ENCODE measurements at places on chromosomes 1 and 21.

DNA sequence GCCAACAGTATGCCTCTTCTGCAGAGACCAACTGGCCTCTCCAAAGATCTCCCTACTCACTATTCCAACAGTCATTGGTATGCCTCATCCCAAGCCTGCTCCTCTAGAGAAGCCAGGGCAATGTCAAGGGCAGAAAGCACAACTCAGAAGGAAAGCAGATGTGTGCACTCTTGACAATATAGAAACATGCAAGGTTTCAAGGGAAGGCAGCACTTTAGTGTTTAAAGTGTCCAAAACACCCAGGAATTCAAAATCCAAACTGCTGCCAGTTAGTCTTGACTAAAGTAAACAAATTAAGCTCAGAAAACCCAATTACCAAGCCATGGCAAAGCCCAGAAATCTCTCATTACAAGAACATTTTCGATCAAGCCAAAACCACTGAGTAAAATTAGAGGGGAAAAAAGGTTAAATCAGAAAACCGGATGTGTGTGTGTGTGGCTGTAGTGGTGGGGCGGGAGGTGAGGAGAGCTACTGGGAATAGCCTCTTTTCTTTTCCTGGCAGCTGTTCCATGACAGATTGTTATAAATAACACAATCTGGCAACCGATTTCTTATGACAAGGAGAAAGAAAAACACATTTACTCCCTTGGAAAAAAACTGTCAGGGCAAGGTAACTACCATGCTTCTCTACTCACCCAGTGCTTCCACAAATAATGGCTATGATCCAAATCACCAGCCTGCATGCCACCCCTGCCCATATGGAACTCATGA, 39.2 kb downstream of the EIF2B3 start:
- DNase-seq: no peak

- peak; percentile 75 for DNase-seq
Observed at GRCh38 chr1:52239708-52240001, 97.8 kb downstream of the ZFYVE9 start.

DNA sequence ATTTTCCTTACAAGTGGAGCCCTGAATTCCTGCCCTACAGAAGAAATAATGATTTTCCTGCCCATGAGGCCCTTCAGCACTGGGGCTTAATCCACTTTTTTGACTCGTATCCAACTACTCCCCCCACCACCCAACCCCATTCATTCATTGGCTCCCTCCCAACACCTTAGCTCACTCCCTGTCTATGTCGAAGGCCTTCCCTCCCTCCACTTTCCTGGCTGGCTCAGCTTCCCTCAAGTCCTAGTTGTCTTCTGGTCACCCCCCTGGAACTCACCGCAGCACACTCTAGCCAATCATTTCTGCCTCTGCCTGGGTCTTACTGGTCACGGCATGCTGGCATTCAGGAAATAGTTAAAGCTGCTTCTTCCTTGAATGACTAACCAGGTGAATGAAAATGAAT, 118.9 kb downstream of the PGBD5 start:
- no peak for DNase-seq

- DNase-seq: no peak
Observed at GRCh38 chr1:28046716-28047115, 41.7 kb downstream of the EYA3 start.

- no peak for DNase-seq
Observed at GRCh38 chr1:184405094-184405800, 18.4 kb downstream of the C1orf21 start.

GRCh38 chr1:208269338-208269666, 25.1 kb upstream of the PLXNA2 start:
- no peak for DNase-seq

DNA sequence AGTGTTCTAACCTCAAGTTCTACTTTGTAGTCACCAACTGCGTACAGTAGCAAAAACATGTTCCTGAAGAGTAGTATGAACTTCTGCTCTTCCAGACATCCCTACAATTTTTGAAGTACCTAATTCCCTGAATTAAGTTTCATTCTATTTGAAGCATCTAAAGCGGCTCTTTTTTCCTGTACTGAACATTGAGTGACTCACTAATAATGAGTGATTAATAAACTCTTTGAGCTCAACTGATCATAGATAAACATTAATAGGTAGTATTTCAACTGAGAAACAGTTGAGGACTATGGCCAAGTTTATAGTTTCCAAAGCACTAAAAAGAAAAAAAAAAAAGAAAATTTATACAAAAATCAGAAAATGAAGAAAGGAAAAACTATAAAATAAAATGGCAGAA, 683.1 kb downstream of the LTN1 start:
- no peak for DNase-seq

DNA sequence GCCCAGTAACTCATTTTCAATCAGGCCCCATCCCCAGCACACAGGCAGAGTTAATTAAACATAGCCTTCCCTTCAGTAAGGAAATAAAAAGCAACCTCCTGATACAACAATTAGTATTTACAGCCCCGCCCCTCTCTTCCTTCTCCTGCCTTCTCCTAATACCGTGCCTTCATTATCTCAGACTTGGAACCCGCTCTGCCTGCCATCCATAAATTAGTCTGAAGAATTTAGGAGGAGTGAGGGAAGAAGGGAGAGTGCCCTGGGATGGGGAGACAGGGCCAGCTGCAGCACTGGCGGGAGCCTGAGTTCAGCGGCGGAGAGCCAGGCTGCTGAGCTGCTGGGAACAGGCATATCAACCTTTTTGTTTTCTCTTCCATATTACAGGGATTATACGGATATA, 172.8 kb downstream of the ACTL8 start:
- no peak for DNase-seq

DNA sequence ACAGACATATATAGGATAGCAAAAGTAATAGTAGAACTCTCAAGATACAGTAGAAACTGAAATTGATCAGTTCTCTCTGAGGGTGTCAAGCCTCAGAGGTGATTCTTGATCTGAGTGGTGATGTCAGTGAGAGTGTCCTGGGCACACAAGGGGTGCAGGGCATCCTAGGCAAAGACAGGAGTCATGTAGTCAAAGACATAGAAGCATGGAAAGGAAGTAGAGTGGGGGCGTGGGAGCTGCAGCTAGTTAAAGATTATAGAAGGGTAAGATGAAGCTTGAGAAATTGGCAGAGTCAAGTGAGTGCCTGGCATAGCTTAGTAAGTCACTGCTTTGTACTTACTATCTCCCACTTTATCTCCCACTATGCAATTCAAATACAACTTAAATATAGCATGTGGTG, 22.8 kb downstream of the CDC7 start:
- DNase-seq: no peak

DNA sequence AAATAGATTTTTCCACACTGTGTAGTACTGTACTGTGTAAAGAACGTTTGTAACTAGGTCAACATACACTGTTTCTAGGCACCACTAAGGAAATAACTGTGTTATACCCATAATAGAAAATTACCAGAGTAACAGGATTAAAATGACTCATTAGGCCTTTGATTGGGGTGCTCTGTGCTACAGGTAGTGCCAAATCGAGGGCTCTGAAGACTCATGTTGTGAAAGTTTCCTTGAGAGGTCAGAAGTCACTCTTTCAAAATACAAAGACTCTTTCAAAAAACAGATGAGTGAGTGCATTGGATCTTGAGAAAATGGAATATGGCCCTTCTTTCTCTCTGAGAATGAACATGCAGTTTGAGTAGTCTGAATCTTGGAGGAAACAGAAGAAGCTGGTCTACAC, 143.0 kb downstream of the MRPL39 start:
- DNase-seq: no peak

GRCh38 chr1:107293901-107294613, 153.2 kb downstream of the NTNG1 start:
- no peak for DNase-seq

GRCh38 chr1:2388004-2388913, 3.1 kb downstream of the MORN1 start:
- no peak for DNase-seq

GRCh38 chr21:44418108-44418875, 37.0 kb upstream of the LRRC3 start:
- no peak for DNase-seq

- no peak for DNase-seq
Observed at GRCh38 chr1:46173361-46173856, 1.5 kb upstream of the TSPAN1 start.

DNA sequence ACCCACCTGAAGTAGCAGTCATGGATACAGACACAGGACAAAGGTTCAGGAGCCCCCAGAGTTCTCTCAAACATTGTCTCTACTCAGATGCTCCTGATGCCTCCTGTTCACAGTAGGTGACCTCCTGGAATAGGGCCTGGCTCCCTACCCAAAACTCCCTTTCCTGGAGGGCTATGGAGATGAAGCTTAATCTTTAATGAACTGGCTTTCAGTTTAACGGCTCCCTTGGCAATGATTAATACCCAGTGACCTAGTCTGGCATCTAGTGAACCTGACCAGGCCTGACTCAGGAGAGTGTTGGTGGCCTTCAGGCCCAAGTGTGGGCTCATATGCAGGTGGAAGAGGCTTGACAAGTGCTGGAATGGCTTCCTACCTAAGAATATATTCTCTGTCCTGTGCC, 65.2 kb upstream of the TRABD2B start:
- no peak for DNase-seq

GRCh38 chr1:30045304-30046090, 677.9 kb downstream of the MATN1 start:
- DNase-seq: no peak

DNA sequence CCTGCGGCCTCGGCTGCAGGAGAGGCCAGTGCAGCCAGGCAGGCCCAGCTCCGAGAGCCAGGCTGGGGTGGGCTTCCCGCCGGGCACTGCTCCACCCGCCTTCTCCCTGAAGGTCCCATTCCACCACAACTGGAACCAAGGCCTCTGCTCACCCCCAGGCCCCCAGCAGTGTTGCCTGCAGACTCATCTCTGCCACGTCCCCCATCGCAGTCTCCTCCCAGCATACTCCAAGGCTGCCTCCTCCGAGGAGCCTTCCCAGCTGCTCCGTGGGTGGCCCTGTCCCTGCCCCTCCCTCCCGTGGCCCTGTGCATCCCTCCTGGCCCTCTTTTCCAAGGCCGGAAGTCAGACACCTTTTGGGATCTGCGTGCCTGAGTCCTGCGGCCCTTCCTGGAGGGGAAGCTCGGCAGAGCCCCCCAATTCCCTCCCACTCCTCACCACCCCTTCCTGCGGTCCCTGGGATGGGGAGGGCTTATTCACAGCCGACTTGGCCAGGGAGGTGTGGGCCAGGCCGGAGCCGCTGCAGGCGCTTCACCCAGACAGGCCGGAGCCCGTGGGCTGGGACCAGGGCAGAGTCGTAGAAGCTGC, 47.6 kb downstream of the SLX9 start:
- no peak for DNase-seq

DNA sequence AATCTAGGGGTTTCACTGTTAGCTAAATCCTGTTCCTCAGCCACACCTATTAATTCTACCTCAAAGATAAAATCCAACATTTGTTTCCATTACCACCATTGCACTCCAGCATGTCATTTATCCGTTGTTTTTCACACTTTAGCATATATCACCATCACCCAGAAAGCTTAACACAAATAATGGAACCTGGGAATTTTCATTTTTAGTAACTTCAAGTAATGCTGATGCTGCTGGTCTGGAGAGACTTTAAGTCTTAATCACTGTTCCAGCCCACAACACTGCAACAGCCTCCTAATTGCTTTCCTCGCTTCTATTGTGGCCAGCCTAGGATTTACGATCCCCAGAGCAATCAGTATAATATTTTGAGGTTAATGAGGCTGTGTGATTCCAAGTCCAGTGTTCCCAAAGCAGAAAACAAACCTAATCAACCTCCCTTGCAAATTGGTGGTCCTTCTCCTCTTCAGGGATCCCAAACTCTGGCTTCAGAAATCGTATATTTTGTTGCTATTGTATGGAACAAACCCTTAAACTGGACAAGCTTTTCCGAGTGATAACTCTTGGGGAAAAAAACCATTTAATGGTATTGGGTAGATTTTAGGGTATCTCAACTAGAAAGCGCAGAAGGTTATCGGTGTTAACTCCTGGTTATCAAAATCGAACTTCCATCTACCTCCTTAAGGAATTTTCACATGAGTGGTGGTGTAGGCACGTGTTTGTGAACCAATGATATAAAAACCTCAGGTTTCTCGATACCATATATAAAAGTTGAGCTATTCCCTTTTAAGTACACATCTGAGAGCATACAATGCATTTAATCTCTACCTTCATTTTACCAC, 50.0 kb upstream of the BOLA1 start:
- no peak for DNase-seq

DNA sequence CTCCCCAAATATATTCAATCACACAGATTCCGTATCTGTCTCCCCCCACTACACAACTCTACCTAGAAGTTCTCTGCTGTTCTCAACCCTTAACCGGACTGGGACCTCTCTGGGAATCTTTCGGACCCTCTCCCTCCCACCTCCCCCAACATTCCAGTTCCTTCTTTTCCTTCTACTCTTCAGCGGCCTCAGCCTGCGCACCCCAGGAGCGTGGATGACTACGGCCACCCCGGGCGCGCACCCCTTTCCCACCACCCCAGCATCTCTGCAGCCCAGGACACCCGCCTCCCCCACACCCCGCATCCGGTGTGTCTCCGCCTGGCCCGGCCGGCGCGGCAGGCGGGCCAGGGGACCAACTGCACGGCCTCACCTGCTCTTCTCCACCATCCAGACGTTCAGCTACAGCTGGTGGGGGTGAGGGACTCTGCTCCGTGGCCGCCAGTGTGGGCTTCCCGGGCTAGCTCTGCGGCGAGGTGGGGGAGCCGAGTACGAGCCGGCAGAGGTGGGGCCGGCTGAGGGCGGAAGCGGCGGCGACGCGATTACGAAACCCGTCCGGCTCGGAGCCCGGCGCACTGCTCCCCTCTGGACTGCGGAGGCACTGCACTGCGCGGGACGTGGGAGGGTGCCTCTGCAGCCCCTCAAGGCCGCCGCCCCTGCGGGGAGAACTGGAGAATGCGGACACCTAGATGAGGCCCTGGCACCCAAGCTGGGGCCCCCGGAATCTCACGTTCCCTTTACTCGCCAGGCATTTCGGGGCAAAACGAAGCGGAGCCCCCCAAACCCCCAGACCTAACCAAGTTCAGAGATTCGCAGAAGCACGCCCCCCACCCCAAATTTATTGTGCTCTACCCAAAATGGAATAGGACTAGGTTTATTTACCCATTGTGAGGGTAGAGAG, at the start of gene CDC42SE1:
TSS of gene CDC42SE1 (minus strand) at position 514 of the 898 bp plus-strand sequence. CDS start 3,892 bp downstream, outside the sequence.
- DNase-seq: peak; percentile 86

- DNase-seq: no peak
Observed at GRCh38 chr1:46555826-46556619, 4.6 kb upstream of the KNCN start.

- DNase-seq: no peak
Observed at GRCh38 chr21:44425895-44426662, 29.2 kb upstream of the LRRC3 start.

GRCh38 chr1:89918794-89919155, 76.1 kb upstream of the ZNF326 start:
- DNase-seq: no peak

- DNase-seq: no peak
Observed at GRCh38 chr1:226825037-226825745, 45.2 kb upstream of the PSEN2 start.

GRCh38 chr1:188429386-188429785, 1600.6 kb downstream of the PLA2G4A start:
- DNase-seq: no peak

Data from inflammatory macrophage treated with lipopolysaccharide for 1 hour (primary cell).